Kasumi-1 (cell line): ENCODE measurements at places on chromosomes 3 and 15.

- DNase-seq, result no peak
Measured at GRCh38 chr3:20075197-20075596, 35.0 kb downstream of the KAT2B start.

- no peak for DNase-seq
Measured at GRCh38 chr3:157477441-157477840, 25.8 kb downstream of the VEPH1 start.

DNA sequence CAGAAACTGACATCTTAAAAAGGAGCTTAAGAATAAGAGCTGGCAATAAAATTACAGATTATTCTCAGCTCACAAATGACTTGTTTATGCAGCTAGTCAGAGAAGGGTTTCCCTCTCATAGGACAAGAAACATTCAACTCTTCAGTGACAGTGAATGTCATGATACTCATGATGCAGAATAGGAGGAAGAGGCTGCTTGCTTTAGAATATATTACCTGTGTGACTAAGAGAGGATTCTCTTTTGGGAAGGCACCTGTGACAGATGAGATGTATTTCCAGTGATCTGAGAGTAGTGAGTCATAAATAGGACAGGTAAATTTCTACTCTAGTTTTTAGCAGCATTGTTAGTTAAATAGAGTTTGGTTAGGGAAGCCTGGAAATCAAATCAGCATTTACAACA, 39.9 kb downstream of the RASA2 start:
- no peak for DNase-seq

DNA sequence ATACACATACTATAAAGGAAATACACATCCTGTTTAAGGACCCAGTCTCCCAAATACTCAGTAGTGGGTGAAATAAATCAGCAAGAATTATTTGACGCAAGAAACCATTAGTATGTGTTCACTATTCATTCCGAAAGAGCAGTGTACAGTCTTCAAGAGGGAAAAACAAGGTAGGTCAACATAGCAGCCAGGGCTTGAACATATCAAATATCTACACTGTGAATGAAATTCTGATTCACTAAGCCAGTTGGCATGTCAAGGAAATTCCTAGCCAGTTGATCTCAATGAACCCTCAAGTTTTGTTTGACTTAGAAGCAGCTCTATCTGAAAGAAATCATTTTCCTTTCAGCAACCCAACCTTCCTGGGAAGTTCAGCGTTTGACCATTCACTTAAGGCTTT, 99.0 kb downstream of the CNTN3 start:
- no peak for DNase-seq

DNA sequence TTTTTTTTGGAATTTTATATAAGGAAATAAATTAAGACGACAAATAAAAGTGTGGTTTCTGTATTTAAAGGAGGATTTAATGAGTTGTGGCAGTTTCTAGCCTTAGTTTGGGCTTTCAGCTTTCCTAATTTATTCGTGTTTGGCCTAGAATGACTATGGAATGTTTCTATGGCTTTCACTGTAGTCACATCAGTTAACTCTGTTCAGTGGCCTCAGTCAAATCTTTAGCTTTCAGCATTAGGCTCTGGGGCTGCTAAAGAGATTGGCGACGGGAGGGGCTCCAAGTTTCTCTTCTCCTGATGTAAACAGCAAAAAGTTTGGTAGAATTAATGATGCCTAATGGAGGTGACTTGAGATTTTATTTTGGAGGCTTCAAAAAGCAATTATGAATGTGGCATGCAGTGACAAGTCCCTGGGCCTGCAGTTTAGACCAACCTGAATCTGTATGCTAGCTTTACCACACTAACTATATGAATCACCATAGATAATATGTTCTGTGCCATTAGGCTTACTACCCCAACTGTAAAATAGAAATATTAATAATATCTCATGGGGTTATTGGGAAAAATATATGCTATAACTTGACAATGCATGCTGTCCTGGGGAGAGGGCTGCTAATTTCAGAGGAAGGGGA, 47.1 kb upstream of the ADGRG7 start:
- DNase-seq, result no peak

- DNase-seq, result no peak
Measured at GRCh38 chr3:144235489-144235888, 263.9 kb downstream of the DIPK2A start.

DNA sequence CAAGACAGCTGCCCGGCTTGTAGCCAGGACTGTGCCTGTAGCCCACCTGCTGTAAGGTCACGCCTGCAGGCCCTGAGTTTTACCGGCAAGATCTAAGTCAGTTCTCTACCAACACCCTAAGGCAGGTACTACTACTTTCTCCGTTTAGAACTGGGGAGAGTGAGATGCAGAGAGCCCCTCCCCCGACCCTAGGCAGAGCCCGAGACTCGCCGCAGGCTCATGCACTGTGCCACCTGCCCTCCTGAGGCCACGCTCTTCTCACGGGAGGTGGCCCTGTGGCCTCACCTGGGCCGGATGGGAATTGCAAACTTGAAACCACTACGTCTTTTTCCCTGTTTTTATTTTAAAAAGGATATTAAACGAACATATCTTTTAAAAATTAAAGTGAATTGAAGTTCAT, 36.9 kb upstream of the PCSK6 start:
- no peak for DNase-seq

DNA sequence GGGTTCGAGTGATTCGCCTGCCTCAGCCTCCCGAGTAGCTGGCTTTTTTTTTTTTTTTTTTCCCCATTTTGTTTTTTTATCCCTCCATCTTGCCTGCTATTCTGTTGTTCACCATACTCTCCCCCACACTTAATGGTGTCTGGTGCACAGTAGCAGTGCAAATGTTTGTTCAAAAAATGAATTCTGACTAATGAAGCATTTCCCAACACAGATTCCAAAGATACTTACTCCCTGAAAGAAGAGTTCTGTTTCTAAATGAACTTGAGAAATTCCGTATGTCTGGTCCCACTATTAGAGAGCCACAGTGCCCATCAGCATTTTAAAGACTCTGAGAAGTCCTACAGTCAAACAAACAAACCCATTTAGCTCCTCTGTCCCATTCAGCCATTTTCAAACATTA, 9.5 kb downstream of the EDEM1 start:
- no peak for DNase-seq

GRCh38 chr3:177521305-177521704, 324.0 kb upstream of the TBL1XR1 start:
- DNase-seq, result no peak

- DNase-seq, result no peak
Measured at GRCh38 chr3:116579840-116580239, 129.7 kb upstream of the TUSC7 start.
